ENCODE measurements at places on chromosomes 2 and 18.

- no peak for DNase-seq
Measured at GRCh38 chr2:98891591-98891990, 44.4 kb downstream of the CRACDL start.

DNA sequence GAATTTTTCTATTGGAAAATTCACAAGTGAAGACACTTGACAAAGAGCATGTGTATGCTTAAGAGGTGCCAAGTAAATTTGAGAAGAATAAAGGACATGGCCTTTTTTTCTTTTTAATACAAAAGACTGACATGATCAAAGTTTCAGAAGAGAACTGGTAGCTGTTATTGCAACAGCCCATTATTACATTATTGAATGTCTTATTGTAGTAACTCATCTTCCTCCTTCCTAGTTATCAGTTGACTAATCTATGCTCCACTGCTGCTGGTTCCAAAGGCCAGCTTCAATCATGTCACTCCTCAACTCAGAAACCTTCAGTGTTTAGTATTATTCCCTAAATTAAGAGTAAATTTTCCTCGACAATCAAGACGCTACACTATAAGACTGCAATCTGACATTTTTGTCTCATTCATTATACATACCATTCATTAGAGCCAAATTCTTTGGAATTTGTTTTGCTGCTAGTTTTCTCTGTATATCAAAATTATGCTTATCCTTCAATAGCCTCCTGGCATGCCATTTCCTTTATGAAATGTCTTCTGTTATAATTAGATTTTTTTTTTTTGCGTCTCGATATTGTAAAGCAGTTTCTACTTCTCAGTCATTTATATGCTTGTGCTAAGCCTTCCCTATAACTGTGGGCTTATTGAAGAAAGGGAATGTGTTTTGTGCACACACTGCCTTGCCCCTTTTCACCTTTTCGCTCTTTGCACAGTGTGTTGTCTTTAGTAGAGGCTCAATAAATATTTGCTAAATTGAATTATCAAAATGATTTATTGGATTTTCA lies 27.9 kb downstream of the ITGA4 start:
- DNase-seq, result no peak

DNA sequence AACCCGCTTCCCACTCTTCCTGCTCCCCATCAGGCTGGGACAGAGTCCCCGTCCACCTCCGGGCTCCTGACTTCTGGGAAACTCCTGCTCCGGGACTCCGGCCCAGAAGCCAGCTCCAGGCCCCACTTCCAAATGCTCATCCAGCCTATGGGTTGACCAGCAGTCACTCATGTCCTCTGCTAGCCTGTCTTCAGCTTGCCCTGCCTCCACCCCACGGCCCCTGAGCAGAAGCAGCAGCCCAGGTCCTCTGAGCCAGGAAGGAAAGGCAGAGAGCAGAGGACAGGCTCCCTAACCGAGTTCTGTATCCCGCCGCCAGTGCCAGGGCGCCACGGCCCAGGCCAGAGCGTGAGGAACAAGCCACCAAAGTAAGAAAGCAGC lies 86.4 kb upstream of the ID2 start:
- DNase-seq, result no peak

- no peak for DNase-seq
Measured at GRCh38 chr2:164778723-164779122, 62.9 kb downstream of the COBLL1 start.

Data from SK-MEL-5 (cell line).